ENCODE measurements at places on chromosomes 4 and X.

DNA sequence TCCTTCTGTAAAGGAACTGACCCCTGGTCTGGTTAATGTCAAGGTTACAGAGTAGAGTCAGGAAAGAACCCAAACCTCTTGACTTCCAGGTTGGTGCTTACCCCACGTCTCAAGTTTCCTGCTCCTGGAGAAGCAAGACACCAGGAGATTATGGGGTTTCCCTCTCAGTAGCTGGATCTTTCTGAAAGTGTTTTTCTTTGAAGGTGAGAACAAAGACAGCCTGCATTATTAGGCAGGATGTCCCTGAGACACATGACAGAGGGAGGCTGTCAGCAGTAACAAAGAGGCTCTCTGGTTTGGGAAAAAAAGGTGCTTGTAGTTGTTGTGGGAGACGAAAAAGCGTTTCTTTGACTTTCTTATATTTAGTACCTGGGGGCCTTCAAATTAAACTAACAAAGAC is 44.7 kb upstream of the IGFBP7 start:
- no peak for DNase-seq

GRCh38 chr4:8459867-8460445 is 19.4 kb downstream of the TRMT44 start:
- DNase-seq = no peak

DNA sequence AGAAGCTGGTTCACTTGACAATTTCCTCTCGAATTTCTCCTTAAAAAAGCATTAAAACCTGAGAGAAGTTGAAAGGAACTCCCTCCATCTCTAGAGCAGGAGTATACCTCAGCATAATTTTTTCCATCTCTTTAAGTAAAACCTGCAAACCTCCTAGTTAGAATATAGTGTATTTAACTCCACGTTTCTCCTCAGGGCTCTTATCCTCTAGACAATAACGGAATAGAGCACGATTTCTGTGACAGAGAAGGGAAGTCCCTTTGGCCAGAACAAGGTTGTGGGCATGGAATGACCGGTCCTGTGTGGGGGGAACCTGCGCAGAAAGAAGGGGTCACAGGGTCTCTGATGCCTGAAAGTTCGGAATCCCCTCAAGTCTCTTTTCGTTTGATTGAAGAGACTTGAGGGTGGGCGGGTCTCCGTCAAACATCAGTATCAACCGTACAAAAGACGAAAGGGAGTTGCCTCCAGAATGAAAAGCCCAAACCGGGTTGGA is 697 bp downstream of the ZNF280C start:
- DNase-seq = no peak

DNA sequence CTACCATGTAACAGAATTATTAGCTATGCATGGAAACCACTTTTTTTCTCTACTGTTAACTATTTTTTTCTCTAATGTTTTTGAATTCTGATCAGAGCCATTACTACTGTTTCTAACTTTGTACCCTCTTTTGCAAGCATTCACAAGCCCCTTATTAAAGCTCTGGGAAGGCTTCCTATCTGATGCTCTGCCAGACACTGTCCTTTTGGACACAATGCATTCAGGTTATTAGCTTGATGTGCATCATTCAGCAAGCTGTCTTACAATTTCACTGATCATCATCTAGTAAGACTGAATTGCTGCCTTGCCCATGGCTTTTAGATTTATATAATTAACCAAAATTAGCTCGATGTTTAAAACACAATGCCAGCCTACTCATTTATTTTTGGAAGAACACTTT is 155.1 kb downstream of the NR3C2 start:
- no peak for DNase-seq

- no peak for DNase-seq
These were observed 76.7 kb downstream of the PDS5A start for GRCh38 chr4:39900966-39901365.

GRCh38 chr4:144288011-144288903 is 147.7 kb upstream of the GYPA start:
- DNase-seq = no peak

All from substantia nigra (tissue), 51 donors.